ENCODE measurements at places on chromosomes 5 and 9. TPM values are rescaled to one million over a fixed set of nuclear protein-coding genes. Genes with fewer than 3 reads are reported as not detected.

The CYSRT1 gene
- polyA plus RNA-seq, result 0.71 TPM

The FBXL7 gene
- polyA plus RNA-seq, result 30.3 TPM

The NPR3 gene
- 1.8 TPM for polyA plus RNA-seq

DNA sequence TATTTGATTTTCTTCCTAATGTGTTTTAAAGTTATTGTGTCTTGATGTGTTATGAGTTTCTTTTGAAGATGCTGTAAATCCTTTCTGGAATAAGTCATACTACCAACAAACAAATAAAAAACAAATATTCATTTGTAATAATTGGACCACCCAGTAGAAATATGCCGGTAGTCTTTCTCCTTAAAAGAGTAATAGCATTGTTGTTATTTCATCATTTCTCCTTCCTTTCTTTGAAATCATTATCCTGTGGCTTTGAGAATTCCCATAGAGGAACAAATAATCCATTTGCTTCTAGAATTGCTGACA, 169.4 kb downstream of the NNT start:
- no peak for DNase-seq

DNA sequence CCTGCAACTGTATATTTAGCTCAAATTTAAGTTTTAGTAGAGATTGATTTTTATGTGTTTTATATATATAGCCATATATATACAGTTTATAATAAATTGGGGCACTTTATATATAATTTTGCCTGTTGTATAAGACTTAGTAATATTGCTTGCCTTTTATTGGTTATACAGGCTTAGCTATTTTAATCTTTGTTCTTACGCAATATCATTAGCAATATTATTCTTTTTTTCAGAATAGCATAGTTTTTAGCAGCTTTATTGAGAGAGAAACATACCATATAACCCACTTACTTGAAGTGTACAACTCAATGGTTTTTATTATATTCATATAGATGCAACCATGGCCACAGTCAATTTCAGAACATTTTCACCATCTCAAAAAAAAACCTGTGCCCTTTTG, 28.0 kb downstream of the CDO1 start:
- no peak for DNase-seq

Data from urinary bladder (tissue), 4 donors.